ENCODE measurements at places on chromosomes 5 and 9. TPM values are rescaled to one million over a fixed set of nuclear protein-coding genes. Genes with fewer than 3 reads are reported as not detected.

- peak; percentile 76 for DNase-seq
These were observed 18.6 kb upstream of the NKD2 start for GRCh38 chr5:989961-990530.

DNA sequence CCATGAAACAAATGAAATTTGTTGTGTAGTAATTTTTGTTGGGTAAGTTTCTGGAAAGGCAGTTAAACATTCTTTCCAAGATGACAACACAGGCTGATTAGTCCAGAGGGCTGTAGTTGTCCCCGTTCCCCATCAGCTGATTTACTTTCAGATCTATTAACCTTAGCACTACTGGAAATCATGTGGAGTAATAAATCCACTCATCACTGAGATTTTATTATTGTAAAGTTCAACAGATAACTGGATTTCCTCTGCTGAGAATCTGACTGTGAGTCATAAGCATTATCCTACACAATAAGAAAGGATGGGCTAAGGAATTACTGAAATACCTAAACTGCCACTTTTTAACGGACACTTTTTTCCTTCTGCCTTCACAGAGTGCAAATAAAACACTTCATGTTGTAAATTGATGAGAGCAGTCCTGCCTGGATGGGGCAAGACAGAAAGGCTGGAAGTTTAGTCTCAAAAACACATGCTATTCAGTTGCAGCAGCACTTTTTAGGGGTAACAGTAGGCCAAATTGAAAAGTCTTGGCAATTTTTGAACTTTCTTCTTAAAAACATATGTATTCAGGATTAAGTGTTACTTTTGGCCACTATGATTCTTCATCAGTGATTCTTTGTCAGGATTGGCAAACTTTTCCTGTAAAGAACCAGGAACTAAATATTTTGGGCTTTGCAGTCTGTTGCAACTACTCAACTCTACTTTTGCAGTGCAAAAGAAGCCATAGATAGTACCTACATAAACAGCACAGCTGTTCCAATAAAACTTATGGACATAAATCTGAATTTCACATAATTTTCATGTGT lies 7.0 kb downstream of the STOM start:
- DNase-seq: peak; percentile 67

GRCh38 chr5:179427676-179428056 lies 82.4 kb upstream of the ADAMTS2 start:
- DNase-seq: no peak

UBE2QL1 gene
- polyA plus RNA-seq: 1.9 TPM

DNA sequence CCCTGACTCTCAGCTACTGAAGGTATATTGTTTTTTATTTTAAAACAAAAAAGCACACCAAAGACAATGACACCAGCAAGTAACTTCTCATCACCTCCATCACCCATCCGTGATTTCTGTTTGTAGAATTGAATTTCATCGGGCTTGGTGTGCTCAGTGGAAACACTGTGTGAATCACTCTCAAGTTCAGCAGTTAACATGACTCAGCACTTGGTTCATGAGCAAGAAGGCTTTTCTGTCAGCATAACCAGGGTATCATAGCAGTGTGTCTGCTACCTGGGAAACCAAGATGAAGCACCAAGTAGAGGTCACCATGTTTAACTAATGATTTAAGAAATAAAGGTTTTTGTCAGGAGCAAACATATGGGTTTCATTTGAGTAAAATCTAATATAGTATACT lies 123.7 kb downstream of the INSYN2B start:
- DNase-seq: no peak

SEC24A gene
- polyA plus RNA-seq: 20.4 TPM

OR1J2 gene
- polyA plus RNA-seq: not detected
